Activated effector memory CD4-positive, alpha-beta T cell treated with Interleukin-2 at 50 U/mL for 16 hours (primary cell): ENCODE measurements at places on chromosomes 3 and 15.

- DNase-seq: no peak
Measured at GRCh38 chr3:93867425-93867824, 106.3 kb downstream of the PROS1 start.

- no peak for DNase-seq
Measured at GRCh38 chr3:31878231-31878838, 102.7 kb downstream of the OSBPL10 start.

DNA sequence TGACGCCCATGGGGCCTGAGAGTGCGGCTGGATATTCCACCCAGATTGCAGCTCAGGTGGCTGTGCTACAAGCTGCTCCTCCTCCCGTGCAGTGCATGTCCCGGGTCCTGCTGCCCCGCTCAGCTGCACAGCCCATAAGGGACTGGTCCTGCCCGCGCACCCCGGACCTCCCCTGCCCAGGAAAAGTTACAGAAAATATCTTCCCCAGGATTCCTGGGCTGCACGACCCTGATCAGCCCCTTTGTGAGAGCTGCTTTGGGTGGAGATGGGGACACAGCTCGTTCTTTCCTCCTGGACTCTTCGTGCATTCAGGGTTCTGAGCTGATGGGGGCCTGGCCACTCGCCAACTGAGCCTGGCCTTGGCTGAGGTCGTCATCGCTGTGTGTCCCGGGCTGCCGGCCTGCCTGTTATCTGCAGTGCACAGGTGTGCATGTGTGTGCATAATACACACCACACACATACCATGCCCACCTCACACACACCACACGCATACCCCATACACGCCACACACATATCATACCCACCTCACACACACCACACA, 28.8 kb downstream of the APBA2 start:
- no peak for DNase-seq

DNA sequence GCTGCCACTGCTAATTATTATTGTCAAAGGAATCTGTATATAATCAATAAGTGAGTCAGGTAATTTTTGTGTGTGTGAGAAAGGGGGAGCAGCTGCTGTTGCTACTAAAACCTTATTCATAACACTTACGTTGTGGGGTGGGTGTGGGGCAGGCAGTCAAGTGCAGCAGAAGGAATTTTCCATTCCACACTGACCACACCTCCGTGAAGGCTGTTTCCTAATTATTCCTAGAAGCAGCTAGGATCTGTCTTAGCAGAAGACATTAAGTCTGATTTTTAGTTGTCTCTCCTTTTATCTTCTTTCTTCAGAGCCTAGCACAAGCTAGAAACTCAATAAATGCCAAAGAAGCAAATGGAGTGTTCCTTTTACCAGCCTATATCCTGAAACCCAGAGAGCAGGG, 4.0 kb upstream of the U2SURP start:
- DNase-seq: no peak

GRCh38 chr3:139928708-139929505, 6.1 kb upstream of the CLSTN2 start:
- DNase-seq: no peak

DNA sequence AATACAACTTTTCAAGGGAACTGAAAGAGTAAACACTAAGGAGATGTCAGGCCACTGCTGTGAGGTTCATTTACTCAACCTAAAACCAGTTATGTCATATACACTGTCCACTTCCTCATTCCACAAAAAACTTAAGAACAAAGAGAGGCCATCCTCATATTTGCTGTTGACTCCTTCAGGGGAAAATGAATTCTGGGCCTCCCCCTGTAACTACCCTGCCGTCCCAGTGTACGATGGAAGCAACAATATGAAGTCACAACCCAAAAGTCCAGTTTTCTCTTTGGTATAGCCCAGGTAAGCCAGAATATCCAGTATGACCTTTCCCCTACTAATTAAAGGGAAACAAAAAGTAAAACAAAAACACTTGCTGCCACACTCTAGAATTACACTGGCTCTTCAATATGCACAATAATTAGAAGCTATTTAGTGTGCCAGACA, 16.2 kb downstream of the CEP152 start:
- no peak for DNase-seq

GRCh38 chr3:128725547-128726022, 398 bp upstream of the RAB7A start:
- DNase-seq: no peak

DNA sequence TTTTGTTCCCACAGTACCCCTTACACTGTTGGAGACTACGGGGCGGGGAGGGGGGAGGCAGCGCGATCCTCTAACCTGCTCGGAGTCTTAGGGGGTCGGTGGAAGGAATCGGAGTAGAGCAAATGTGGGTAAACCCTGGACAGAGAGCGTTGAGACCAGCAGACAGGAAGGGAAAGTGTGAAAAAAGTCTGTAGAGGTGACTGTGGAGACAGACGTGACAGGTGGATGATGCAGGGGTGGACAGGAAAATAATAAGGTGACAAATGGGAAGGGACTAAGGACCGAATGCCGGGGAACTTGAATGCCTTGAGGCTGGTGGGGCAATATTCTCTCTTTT, 424 bp downstream of the EAF2 start:
- DNase-seq: no peak

GRCh38 chr3:123843668-123844067, 40.5 kb downstream of the MYLK start:
- DNase-seq: no peak

DNA sequence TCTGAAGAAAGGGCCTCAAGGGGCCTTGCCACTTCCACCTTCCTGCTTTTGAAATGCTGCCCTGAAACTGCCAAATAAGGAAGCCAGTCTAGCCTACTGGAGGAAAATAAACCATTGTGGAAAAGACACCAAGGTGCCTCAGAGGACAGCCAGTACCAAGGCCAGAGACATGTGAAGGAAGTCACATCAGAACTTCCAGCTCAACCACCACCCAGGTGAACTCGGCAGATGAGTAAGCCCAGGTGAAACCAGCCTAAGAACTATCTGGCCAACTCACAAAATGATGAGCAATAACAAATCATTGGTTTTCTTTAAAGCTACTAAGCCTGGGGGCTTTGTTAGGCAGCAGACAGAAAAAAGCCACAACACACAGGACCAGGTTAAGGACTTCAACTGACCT, 103.0 kb downstream of the MAGI1 start:
- no peak for DNase-seq

DNA sequence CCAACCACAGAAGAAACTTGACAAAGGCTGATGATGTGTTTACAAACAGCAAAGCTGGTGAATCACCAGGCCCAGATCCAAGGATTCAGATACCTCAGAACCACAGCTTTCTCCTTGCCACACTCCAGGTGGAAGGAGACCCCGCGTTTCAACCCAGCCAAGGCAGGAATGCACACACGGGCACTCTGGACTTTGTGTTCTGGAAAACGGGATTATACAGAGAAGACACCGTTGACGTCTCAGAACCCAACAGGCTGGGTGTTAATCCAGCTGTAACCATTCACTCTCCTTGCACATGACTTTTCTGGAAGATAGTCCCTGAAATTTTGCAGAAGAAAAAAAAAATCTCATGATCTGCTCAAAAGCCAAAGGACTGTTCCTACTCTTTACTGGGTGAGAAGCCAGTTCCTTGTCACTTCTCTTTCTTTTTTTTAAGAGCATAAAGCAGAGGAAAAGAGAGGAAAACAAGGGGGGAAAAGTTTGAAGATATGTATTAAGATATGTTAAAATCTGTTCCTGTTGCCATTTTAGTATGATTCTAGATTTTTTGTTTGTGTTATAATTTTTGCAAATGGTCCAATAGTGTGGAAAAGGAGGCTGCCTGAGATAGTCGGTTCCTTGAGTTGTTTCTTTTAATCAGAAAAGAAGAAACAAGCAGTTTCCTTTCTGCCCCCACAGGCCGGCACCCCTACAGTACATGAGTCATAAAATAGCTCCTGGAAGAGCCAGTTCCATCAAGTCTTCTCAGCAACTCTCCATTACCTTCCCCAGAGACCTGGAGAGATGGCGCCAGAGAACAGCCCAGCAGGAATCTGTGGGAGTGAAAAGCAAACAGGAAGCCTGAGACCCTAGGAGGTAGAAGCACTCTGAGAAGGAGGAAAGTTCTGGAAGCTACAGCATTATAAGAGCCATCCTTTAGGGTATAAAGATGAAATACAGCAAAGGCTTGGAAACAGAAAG, 73.1 kb downstream of the RORA start:
- DNase-seq: no peak

DNA sequence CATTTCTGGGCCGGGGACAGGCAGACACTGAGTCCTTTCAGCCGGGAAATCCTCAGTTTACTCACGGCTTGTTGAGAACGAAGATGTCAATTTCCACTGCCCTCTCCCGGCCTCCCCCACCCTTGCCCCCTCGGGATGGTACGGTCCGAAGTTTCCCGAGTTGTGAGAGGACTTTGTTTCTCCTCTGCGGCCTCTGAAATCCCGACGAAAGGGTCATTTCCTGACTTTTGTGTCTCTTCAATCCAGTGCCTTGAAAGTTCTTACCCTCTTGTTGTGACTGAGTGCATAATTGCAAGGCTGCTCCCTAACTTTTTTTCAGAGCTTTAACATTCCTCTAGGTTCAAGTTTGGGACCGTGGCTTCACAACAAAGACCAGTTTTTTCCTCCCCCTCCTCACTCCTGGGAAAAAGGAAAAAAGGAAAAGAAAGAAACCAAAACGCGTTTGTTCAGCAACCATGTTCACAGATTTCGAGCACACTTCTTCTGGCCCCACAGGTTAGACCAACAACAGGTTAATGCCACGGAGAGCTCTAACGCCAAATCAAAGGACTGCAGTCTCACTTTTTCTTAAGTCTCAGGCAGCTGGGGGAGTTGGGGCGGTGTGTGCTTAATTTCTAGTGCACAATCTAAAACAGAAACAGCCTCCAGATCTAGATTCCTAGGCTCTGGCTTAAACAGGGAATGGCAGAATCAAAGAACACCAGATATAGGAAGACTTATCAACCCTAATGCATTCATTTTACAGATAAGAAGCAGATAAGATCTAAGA, 138.9 kb downstream of the TMCO5A start:
- DNase-seq: no peak

GRCh38 chr3:154105218-154105975, 15.8 kb upstream of the ARHGEF26 start:
- DNase-seq: no peak

GRCh38 chr3:190671658-190672057, 157.8 kb downstream of the IL1RAP start:
- DNase-seq: no peak

DNA sequence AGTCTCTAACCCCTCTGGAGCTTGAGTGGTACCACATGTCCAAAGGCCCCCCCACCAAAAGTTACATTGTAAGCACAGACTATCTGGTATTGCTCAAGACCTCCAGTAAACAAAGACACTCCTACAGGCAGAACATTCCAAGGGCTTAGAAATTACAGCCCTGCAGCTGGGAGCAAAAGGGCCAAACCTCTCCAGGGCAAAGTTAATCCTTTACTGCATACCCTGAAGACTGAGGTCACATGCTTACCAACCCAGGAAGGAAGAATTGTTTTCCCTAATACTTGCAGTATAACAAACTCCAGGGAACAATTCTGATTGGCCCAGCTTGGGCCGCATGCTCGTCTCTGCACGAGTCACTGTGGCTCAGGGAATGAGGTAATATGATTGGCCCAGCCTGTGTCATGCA, 266.1 kb upstream of the NR2F2 start:
- no peak for DNase-seq

GRCh38 chr15:32738666-32739065, 20.9 kb downstream of the GREM1 start:
- DNase-seq: no peak

GRCh38 chr3:113948015-113948917, 453 bp downstream of the ZDHHC23 start:
- DNase-seq: peak; percentile 11

- no peak for DNase-seq
Measured at GRCh38 chr3:131238496-131238895, 143.1 kb upstream of the NUDT16 start.

DNA sequence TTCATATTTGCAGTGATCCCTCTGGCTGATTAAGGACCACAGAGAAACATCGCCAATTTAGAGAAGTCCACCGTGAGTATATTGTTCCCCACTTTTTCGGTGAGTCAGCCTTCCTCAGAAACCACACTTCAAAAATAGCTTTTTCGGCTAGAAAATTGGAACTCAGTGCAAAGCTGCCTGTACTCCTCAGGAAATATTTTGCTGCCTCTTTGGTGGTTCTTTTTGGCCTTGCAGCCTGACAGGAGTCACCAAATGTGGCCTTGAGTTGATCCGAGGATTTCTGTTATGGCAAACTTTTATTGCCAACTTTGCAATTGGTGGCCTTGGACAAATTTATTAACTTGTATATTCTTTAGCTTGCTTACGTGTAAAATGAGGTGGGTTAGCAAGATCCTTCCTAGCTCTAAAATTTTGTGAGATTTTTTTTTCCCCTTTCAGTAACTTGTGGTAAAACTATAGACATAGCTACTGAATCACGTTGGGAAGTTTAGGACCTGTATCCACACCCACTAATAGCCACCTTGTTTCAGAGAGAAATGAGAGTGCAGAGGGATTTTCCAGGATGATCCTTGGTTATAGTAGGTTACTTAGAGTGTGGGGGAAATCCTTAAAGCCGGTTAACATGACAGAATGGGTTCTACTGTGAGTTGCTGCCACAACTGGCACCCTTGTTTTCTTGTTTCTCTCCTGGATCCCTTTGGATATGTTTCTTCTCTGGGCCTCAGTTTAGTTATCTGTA, 9.9 kb downstream of the ARL6IP5 start:
- DNase-seq: no peak

- DNase-seq: no peak
Measured at GRCh38 chr15:99396375-99396774, 145.1 kb downstream of the LRRC28 start.

DNA sequence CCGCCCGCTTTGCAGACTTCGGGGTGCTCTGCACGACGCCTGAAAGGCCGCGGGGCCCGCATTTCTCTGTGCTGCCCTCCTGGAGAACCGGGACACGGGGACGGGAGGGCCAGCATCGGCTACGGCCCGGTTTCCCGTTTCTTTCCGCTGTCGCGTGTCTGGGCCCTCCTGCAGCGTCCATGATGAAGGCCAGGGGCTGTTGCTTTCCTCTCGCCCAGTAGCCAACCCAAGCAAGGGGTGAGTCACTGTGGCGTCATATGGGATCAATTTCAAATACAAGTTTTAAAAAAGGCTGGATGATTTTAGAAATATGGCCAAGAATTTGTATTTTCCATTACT, 435 bp downstream of the SLC35G2 start:
- DNase-seq: peak; percentile 2

- DNase-seq: no peak
Measured at GRCh38 chr3:154729741-154730140, 299.8 kb upstream of the GPR149 start.

- DNase-seq: no peak
Measured at GRCh38 chr15:92033314-92033713, 179.8 kb downstream of the SLCO3A1 start.
